ENCODE measurements at places on chromosomes 3 and 15.

DNA sequence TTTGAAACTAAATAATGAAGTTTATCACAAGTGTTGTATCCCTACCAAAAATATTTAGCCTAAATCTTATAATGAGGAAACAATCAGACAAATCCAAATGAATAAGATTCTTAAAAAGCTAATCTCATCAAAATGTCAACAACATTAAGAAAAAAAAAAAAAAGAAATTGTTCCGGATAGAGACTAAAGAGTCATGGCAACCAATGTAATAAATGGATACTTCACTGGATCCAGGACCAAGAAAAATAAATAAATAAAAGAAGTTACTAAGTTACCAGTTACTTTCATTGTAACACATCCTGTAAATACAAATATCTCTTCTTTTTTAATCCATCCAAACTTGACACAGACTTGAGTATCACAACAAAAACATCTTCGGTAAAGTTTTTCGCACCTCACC is 607 bp downstream of the MRPL47 start:
- DNase-seq = no peak

DNA sequence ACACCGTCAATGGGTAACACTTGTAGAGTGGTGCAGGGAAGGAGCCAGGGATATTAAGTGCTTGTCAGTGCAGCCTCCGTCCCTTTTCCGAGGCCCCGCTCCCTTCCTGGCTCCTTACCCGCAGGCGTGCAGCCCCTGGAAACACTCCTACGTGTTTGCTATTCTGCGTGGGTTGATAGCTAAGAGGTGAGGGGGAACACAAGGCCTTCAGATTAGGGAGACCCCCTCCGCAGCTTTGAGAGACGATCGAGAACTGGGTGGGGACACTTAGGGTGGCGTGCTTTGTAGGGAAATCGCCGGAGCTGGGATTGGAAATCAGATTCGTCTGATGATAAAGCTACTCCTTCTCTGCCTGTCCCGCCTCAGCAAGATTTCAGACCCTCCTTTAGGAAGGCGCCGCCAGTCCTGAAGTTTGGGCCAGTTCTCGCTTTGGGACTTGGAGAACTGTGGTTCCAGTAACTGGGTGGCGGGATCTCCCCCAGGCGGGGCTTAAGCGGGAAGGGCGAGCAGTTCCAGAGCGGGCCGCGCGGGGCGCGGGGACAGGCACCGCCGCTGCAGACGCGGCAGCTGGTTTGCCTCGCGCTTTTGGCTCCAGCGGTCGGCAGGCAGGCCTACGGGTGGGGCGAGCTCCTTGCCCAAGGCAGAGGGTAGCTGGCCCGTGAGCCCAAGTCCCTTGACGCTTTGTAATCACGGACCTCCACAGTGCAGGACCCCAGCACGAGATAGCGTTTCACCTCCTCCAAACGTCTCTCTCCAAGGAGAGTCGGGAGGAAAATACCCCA is 8.0 kb upstream of the FAM107A start:
- peak; percentile 23 for DNase-seq

GRCh38 chr3:184355261-184356040 is 6.0 kb downstream of the CLCN2 start:
- no peak for DNase-seq

DNA sequence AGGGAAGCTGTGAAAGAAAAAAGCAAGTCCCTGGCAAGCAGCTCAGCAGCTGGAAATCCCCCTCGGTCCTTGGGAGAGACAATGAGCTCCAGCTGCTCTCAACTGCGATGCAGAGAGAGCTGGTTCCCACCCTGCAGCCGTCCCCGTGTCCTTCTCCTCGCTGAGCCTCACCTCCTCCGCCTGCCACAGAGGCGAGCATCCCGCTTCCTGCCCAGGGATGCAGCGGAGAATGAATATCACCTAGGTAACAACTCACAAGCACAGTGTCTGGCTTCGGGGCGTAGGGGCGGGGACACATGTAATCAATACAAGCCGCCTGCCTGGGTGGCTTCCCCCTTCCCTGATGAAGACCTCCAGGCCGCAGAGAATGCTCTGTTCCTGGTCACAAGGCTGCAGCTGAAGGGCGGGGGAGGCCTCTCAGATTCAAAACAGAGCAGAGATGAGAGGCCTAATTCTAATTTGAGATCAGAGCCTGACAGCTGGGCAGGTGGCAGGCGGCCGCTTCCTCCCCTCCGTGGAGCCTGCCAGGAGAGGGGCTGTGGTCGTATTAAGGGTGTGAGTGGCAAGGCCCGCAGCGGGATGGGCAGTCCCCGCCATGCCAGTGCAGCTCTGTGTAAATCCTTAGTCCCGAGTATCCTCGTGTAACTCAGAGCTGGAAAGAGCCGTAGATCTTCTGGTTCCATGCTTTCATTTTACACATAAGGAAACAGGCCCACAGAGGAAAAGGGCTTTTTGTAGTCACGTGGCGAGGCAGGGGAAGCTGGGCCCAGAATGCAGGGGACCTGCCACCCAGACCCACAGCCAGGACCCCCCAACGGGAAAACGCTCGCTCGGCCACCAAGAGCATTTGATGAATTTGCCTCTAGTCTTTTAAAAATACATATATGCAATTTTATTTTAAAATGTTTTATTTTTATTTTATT is 24.3 kb downstream of the ZDHHC19 start:
- no peak for DNase-seq

DNA sequence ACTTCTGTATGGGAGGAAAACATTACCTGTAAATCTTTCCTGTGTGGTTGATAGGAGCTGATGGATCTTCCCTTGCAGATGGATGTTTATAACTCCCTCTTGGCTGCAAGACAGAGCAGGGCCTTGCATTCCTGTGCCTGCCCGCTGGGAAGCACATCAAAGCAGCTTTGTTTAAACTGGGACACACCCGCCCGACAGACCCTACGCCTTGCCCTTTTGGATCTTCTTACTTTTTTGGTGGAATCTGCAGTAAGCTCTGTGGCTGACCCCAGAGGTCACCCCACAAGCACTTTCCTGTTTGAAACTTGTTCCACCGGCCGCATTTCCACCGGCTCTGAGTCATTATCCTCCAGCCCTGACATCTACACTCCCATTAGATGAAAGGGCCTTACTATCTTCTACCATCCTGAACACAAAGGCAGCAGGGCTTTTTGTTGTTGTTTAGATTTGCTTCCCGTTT is 244.1 kb upstream of the STT3B start:
- peak; percentile 4 for DNase-seq

DNA sequence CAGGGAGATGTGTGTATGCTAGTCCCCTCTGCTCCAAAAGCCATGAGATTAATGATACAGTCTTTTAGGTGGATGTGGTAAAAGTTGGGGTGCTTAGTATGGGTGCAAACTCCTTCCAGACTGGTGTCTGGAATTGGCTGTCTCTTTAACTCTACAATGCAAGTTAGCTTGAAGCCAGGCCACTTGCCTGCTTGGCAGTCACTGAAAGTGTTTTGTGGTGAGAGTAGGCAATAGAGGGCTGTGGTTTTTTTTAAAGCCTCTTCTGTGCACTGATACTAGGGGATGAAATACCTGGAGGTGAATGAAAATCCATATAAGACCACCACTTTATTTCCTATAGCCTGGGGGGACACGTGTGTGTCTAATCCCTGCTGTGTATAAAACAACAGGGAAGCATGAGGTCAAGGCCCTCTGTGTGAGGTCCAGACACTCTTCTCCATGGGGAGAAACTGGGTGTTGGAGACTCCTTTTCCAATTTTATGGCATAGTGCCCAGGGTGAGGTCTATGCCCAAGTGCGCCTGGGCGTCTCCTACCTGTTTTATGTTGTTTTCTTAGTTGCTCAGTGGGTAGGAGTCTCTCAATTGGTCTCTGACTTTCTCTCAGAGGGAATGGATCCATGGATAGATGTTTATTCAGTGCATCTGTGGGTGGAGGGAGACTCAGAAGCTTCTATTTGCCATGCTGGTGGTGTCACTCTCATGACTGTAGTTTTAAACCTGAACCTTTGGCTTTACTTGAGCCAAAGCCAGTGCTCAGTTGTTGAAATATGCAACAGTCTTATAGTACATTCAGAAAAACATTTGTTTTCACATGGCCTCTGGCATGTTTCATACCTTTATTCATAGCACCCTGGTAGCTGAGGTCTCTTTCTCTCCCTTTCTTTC is 327.8 kb upstream of the ATP11B start:
- no peak for DNase-seq

DNA sequence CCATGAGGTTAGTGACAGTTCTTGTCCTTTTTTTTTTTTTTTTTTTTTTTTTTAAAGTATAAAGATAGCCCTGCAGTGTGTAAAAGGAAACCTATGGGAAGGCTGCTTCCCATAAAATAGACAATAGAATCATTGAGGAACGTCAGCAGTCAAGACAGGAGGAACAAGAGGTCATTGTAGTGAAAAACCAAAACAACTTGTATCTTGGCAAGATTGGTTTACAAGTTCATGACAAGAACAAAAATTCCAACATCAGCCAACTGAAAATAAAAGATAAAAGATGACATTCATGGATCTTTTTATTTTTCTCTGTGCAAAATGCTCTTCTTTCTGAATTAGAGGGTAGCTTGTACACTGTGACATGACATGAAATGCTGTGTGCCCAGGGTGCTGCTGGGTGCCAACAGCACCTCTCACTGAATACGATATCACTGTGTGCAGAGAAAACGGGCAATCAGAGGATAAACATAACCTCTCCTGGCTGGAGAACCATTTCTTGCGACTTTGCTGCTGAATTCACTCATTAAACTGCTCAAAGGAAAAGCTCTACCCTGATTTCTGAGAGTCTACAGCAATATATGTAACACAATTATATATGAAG is 30.1 kb upstream of the IP6K2 start:
- DNase-seq = no peak

GRCh38 chr3:133329626-133330025 is 70.2 kb upstream of the BFSP2 start:
- no peak for DNase-seq

DNA sequence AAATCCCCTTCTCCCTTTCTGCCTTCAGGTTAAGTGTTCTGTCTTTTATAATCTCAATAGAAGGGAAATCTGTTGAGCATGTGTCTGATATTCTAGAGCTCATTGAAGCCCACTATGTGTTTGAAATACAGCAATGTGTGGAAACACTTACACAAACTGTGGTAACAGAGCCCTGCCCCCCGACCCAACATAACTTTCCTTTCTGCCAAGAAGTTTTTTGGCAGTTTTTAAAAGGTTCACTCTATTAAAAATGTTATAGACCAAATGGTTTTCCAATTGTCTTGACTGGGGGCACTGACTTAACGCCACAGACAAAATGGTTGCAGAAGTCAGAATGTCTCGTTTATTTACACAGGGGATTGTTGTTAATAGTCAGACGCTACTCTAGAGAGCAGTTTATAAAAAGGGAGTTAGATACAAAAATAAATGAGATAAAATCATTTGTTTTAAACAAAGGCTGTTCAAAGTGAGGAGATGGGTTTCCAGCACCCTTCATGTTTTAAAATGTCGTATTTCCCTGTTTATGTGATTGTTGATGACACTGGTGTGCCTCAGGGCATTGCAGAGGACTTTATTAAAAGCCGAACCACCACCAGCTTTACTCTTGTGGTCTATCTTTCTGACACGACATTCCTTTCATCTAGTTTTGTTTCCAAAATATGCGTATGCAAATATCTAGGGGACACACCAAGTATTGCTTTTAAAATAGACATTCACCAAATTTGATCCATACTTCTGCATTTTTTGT is 26.7 kb upstream of the GREM1 start:
- no peak for DNase-seq

- DNase-seq = no peak
Observed at GRCh38 chr3:167684388-167684993, 30.7 kb upstream of the WDR49 start.

GRCh38 chr15:22958487-22959280 is 21.5 kb downstream of the CYFIP1 start:
- DNase-seq = no peak

DNA sequence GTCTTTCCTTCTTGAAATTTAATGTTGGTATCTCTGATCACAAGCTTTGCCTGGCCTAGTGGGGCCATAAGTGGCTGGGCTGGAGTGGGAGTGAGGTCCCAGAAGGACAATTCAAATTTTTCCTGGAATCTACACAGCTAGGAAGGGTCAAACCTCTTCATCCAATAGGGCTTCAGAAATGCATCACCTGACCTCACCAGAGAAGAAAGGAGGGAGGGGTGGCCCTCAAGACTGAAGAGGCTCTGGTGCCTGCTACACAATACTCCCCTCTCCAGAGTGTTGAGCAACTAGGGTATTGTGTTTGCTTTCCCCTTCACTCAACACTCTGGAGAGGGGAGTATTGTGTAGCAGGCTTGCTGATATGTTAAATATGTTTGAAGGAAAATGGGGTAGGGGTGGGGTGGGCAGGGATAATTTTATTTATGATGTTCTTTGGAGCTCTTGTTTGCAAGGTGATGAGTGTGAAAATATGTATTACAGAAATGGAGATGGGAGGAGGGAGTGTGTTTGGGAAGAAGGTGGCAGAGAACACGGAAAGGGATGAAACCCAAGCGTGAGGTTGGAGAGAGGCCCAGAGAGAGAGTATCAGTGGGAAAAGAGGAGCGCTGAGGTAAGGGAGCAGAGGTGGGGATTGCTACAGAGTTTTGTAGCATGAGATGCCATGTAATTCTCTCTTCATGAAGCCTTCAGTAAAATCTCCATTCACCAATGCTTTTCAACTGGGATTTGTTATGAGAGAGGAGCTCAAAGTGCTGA is 5.7 kb upstream of the KLHL24 start:
- DNase-seq = no peak

GRCh38 chr15:75565062-75565970 is 13.8 kb downstream of the PTPN9 start:
- no peak for DNase-seq

- no peak for DNase-seq
Observed at GRCh38 chr3:151943539-151943938, 70.1 kb downstream of the SUCNR1 start.

DNA sequence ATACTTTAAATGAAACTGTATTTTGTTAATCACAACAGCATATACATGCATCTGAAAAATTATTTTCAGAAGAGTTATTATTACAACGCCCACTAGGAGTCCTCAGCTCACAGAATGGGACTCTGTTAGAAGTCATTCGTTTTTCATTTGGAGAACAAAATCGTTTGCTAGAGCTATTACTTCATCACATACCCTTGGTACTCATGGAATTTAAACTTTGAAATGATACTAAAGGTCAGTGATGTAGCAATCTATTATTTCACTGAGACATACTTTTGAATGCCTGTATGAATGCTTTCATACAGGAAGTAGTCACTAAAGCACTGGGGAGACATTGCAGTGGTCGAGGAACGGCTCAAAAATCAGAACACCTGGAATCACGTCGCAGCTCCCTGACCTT is 198.1 kb downstream of the MBNL1 start:
- DNase-seq = no peak

DNA sequence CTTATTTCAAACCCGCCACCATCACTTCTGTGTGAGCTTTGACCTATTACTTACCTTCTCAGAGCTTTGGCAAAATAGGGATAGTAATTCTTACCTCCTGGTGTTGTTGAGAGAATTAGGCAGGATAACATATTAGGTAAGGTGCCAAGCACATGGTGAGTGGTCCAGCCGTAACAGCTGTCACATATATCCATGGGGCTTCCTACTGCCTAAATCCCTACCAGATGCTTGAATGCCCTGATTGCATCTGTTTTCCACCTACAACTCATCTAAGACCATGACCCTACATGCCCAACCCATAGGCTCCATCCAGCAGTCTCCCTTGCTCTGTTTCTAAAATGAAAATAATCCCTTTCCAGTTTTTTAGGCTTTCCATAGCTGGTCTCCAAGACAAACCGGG is 162.3 kb upstream of the NR2E3 start:
- DNase-seq = no peak
